Naive thymus-derived CD4-positive, alpha-beta T cell (primary cell): ENCODE measurements at places on chromosomes 7 and 10. TPM values are rescaled to one million over a fixed set of nuclear protein-coding genes. Genes with fewer than 3 reads are reported as not detected.

- DNase-seq: no peak
These were observed 38.6 kb downstream of the IL6 start for GRCh38 chr7:22765609-22766008.

- no peak for DNase-seq
These were observed 222.9 kb downstream of the PTEN start for GRCh38 chr10:88086187-88086960.

GRCh38 chr7:135248546-135248945 is 14.9 kb downstream of the STRA8 start:
- no peak for DNase-seq

- DNase-seq: no peak
These were observed 42.3 kb downstream of the IKZF1 start for GRCh38 chr7:50346545-50347497.

- DNase-seq: no peak
These were observed 449.9 kb upstream of the ANKRD30A start for GRCh38 chr10:36675458-36675880.

DNA sequence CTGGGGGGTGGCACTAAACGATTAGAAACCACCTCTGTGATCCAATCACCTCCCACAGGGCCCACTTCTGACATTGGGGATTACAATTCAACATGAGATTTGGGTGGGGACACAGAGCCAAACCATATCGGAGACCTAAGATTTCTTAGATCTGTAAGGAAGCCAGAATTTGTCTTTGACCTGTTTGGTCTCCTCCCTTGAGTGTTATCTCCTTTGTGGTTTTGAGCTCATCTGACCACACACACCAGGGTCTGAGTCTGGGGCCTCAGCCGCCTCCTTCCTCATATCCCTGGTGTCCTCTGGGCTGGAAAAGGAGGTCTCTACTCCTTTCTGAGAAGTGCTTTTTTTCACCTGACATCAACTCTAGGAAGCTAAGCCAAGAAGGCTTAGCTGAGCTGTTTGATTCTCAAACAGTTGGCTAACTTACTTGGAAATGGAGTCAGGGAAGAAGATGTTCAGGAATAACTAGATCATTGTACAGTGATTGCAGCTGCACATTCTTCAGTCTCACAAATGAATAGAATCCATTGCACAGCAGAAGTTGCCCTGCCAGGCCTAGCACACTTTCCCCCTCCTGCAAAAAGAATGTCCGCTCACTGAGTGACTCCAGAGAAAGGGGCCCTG is 167.4 kb downstream of the ARHGAP21 start:
- DNase-seq: no peak

DNA sequence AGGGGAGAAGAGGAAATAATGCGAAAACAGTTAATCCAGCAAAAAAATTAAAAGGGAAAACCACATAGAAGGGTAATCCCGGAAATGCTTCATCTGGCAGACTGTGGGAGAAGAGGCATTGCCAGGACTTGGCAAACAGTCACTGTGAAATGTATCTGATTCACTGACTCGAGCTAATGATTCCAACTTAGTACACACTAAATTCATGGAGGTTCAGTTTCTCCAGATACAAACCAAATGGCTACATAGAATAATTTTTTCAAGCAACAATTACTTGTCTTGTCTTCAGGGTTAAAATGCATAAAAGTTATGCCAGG is 36.4 kb downstream of the GDI2 start:
- DNase-seq: no peak

DNA sequence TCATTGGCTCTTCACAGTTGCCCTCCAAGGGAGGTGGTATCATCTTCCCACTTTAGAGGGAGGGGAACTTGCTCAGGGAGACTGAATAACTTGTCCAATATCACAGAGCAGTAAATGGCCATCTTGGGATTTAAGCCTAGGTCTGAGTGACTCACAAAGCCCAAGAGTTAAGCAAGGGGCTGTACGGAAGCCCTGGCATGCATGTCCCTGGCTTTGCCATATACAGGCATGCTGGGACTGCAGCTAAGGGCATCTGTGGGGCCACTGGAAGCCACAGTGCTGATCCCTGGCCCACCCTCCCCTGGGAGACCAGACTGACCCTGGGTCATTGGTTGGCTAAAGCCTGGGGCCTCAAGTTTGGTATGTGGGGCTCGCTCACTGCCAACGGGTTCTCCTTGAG is 3.1 kb downstream of the VSIR start:
- DNase-seq: no peak

DNA sequence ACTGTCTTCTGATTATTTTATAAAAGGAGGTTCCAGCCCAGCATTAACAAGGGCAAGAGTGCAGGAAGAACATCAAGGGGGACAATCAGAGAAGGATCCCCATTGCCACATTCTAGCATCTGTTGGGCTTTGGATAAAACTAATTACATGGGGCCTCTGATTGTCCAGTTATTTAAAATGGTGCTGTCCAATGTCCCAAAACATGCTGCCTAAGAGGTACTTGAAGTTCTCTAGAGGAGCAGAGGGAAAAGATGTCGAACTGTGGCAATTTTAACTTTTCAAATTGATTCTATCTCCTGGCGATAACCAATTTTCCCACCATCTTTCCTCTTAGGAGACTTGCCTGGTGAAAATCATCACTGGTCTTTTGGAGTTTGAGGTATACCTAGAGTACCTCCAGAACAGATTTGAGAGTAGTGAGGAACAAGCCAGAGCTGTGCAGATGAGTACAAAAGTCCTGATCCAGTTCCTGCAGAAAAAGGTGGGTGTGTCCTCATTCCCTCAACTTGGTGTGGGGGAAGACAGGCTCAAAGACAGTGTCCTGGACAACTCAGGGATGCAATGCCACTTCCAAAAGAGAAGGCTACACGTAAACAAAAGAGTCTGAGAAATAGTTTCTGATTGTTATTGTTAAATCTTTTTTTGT is 2.3 kb downstream of the IL6 start:
- no peak for DNase-seq

DNA sequence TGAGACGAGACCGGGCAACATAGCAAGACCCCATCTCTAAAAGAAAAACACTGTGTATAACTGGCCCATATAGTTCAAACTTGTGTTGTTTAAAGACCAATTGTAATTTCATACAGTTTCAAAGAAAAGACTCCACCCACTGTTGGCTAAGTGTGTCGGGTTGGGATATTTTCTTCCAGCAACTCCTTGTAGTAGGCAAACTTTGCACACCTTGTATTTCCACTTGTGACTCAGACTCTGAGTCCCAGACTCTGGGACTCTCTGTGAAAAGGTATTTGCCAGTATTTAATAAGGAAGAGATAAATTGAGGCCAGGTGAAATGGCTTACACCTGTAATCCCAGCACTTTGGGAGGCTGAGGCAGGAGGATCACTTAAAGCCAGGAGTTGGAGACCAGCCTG is 29.3 kb upstream of the RHBDD2 start:
- DNase-seq: no peak

DNA sequence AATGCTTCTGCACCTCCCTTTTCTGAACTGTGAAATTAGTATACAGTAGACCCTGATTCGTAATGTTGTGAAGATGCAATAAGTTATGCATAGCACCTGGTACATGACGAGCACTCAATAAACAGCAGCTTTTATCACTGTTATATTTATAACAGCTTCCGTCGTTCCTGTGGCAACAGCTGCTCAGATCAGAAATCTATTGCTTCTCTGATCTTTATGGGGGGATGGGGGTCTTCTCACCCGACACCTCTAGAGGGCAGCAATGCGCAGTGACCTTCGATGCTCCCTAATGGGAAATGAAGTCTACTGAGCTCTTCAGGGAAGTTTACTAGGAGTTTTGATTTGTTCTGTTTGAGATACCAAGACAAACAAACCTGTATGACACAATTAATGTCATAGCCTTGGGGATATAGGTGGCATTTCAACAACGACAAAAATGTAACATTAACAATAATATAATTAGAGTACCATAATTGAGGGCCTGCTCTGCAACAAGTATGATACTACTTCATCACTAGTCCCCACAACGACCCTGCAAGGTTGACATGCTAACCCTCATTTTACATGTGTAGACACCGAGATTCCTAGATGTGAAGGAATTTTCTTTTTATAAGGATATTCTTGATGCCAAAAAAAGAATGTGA is 289.6 kb downstream of the SFMBT2 start:
- DNase-seq: peak; percentile 81

DNA sequence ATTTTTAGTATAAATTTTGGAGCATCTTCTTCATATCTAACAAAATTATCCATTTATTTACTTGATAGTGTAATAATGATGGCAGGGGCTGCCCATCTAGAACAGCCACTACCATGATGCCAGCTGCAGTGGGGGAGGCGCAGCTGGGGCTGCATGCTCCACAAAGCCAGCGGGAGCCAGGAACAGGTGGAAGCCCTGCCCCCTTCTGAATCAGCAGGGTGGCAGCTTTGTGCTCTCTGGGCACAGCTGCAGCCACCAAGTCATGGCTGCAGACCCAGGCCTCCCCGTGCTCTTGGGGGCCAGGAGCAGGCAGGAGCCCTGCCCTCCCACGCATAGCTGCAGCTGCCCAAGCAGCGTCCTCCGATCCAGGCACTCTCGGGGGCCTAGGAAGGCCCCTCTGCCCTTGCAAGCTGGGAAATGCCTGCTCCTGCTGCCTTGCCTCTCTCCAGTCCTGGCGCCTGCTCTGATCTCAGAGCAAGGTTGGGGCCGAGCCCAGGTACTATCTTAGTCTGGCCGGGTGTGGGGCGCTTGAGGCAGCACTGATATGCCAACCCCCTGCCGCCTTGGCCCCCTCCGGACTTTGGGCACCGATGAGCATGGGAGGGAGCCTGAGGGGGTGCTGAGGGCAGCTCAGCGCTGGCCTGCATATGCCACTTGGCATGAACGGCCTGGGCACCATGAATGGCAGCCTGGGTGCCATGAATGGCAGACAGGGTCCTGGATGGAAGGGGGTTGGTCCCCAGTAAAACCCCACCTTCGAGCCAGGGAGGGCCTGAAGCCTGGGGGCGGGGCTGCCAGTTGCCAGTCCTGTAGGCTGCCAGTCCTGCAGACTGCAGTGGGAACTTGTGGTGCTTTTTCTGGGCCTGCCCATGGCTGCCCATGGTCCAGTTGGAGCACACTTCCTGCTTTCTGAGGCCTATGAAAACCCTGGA is 1110.8 kb upstream of the POT1 start:
- DNase-seq: no peak

GRCh38 chr10:121497513-121498470 is 100.5 kb downstream of the FGFR2 start:
- DNase-seq: no peak

GRCh38 chr7:130887957-130888371 is 154.0 kb upstream of the KLF14 start:
- DNase-seq: no peak

- DNase-seq: no peak
These were observed 67.3 kb downstream of the GLCCI1 start for GRCh38 chr7:8035647-8036518.

- DNase-seq: no peak
These were observed 178.3 kb downstream of the SKIDA1 start for GRCh38 chr10:21347043-21347784.

GRCh38 chr10:1035201-1035600 is 9.5 kb upstream of the IDI2 start:
- DNase-seq: no peak

The TRIM50 gene
- not detected for total RNA-seq

The WEE2 gene
- total RNA-seq: not detected

The CEP55 gene
- total RNA-seq: not detected

The TRPV6 gene
- total RNA-seq: not detected
